Aorta (tissue), 5 donors: ENCODE measurements at places on chromosomes 11 and 22.

DNA sequence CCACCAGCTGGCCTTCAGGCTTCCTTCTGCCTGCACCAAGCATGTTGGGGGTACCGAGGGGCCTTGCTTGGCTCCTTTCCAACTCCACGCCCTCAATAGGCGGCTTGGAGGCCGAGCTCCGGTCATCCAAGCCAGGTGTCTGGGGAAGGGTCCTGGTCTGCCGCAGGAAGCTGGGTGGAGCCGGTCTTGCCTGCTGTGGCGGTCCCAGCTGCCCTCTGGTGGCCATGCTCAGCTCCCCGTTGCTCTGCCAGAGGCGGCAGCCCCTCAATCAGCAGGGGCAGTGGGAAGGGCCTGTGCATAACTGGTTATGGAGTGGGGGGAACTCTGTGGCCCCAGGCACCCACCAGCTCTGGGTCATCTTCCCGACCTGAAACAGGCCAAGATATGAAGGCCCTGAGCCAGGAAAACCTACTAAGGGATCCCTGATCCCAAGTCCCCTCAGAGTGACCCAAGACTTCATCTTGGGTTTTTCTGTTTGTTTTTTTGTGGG, 3.2 kb downstream of the ARVCF start:
- DNase-seq: peak; percentile 84

DNA sequence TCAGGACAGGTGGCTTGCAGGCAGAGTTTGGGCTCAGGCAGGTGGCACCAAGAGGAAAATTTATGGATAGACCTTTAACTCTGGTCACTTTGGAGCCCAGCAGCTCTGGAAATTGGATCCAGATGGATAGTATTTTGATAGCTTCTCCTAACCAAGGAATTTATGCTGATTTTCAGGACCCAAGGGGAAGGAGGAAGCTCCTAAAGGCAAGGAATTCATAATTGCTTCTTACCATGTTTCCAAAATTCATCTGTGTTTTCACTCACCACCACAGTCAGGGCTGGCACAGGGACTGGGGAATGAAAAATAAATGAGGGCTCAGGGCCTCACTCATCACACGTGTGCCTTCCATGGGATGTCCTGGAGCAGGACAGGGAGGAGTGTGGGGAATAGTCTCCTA, 317.8 kb downstream of the ST3GAL4 start:
- DNase-seq: no peak

DNA sequence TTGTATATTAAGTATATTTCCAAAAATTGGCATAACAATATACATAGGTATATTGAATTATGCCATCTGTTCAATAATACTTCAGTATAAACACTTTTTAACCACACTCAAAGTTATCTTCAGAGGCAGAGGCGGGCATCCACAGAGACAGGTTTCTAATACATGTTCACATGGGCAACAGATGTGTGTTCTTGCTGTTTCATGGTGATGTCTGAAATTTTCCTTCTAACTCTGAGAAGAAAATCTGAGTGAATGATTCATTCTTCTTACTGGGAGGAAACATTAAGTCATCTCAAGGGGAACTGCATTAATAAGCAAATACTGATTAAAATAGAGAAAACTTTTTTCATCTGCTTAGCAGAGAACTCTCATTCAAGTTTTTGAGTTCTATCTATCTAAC, 1074.5 kb downstream of the LRRC4C start:
- no peak for DNase-seq

GRCh38 chr11:112612250-112612849, 348.9 kb upstream of the NCAM1 start:
- no peak for DNase-seq

GRCh38 chr22:21741790-21742189, 6.2 kb upstream of the YPEL1 start:
- DNase-seq: no peak

- DNase-seq: no peak
Measured at GRCh38 chr22:41696703-41697102, 2.6 kb upstream of the MEI1 start.

DNA sequence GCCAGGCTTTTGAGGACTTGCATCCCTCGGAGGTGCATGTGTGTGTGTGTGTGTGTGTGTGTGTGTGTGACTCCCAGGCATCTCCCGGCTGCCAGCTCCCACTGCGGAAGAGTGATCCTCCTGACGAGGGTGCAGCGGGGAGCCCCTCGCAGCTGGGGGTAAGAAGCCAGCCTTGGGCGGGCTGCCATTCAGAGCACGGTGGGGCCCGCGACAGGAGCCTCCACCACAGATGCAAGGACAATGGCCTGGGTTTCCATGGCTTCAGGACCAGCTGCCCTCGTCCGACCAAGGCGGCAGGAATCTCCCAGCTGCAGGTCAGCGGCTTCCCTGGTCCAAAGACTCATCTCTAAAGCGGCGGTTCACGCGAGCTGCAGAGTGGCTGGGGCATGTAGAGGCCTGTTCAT, 908.5 kb downstream of the BRD1 start:
- DNase-seq: peak; percentile 49

GRCh38 chr11:69406060-69406459, 75.4 kb upstream of the LINC01488 start:
- DNase-seq: no peak

DNA sequence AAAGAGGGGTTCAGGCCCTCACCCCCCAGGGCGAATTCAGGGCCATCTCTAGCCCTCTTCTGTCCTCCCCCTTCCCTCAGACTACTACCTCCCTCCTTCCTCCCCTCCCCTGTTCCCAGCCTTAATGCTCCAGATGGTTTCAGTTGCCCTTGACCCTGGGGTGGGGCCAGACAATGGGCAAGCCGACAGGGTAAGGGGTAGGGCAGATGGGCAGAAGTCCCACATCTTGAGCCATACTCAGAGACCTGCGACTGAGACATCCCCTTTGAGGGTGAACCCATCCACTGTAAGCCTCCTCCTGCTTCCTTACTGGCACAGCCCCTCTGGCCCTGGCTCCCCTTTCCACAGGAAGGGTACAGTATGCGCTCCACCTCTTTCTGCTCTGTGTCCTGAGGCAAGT, 1.9 kb downstream of the RHBDD3 start:
- no peak for DNase-seq

- DNase-seq: peak; percentile 71
Measured at GRCh38 chr11:61963282-61964057, 4.0 kb downstream of the FTH1 start.

DNA sequence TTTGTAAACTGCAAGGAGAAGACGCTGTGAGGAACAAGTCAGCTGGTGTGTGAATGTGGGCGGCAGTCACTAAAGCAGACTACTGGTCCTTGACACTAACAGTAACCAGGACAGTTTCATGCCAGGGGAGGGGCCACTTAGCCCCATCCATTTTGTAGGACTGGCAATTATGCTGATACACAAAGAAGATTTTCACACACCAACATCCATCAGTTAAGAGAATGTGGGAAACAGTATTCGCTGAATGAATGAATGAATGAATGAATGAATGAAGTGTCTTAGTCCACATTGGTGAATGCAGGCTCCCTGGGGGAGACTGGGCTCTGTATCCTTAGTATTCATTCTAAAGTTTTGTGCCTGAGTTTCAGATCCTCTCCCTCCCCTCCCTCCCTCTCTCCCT, 590.4 kb downstream of the BRD1 start:
- DNase-seq: no peak

GRCh38 chr22:48867891-48868290, 959.8 kb downstream of the BRD1 start:
- DNase-seq: no peak

- no peak for DNase-seq
Measured at GRCh38 chr22:42363892-42364291, 68.3 kb downstream of the NFAM1 start.

DNA sequence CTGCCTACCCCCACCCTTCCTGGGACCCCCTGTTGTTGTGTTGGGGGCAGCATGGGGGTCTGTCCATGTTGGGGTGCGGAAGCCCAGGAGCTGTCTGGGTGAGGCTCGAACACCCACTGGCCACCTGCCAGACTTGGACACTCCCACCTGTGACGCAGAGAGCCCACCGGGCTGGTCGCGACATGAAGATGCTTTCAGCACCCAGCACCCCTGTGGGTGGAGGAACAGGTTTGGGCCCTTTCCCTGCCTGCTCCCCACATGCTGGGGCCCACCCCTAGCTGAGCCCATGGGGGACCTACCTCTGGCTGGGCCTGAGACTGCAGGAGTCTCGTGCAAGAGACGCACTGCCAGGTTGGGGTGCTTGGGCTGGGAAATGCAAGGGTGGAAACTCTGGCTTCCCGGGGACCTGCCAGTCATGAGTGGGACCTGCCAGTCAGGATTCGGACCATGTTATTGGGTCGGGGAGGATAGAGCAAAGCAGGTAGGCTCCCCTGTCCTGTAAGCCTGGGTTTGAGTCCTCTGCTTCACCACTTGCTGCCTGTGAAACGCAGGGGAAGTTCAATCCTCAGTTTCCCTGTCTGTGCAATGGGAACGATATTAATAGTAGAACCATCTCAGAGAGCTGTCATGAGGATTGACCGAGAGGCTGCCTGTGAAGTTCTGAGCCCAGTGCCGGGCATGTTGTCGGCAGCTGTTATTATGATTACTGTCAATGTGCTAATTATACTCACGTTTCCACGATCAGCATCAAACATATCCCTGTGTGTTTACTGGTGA, 24.1 kb downstream of the KIAA1671 start:
- DNase-seq: no peak

DNA sequence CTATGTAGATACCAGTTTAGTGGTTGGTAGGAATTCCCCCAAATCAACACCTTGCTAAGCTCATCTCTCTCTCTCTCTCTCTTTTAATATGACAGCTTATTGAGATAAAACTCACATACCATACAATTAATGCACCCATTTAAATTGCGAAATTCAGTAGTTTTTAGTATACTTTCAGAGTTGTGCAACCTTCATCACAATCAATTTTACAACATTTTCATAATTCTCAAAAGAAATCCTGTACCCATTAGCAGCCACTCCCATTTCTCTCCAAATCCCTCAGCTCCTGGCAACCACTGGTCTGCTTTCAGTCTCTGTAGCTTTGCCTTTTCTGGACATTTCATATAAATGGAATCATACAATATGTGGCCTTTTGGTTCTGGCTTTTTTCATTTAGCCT, 13.3 kb downstream of the NNMT start:
- DNase-seq: no peak

GRCh38 chr11:57407010-57407920, 16.8 kb upstream of the PRG2 start:
- DNase-seq: no peak

DNA sequence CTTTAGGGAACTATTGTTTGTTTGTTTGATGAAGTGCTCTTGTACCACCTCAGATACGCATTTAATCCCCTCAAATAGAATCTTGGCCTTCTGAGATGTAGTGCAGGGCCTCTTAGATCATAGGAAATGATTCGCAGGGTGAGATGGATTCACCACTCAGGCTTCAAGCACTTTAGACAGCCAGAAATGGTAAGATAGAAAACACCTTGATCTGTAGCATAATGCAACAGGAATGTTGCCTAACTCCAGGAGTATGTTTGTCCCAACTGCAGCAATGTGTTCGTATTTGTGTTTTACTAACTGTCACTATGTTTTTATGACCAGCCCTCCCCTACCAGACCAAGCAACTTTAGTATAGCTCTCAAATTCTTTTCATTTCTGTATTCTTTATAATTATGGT, 761.2 kb downstream of the NELL1 start:
- no peak for DNase-seq

- DNase-seq: no peak
Measured at GRCh38 chr22:17576470-17576869, 13.2 kb downstream of the SLC25A18 start.

GRCh38 chr22:39935612-39936011, 24.6 kb upstream of the TMA7B start:
- DNase-seq: no peak

DNA sequence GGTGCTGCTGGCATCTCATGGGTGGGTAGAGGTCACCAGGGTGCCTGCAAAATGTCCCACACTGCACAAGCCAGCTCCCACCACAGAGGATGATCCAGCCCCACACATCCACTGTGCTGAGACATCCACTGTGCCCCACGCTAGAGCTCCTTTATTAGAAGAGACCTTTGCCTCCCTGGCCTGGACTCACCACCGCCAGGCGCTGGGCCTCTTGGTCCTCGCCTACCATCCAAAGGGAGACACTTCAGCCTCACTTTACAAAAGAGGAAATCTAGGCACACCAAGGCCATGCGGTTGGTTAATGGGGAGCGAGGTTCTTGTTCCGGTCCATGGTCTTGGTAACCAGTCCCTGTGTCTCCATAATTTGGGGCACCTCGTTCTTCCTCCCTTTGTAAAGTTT, 3.4 kb upstream of the ANO1 start:
- no peak for DNase-seq

DNA sequence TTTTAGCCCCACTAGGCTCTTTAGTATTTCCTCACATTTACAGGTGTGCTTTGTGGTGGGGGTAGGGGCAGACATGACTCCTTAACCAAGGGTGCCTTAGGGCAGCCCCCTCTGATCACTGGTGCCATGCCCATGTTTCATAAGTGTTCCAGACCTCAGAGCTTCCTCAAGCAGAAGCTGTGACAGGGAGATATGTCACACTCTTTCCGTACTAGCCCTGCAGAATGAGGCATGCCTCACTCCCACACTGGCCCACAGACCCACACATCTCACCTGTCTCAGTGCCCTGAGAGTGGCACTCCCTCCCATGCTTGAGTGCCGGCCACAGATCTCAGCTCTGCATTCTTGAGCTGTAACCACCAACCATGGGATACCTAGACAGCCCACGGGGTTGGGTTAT, 22.9 kb upstream of the OR56B4 start:
- DNase-seq: no peak

GRCh38 chr11:126347751-126348668, 7.5 kb upstream of the ST3GAL4 start:
- no peak for DNase-seq

DNA sequence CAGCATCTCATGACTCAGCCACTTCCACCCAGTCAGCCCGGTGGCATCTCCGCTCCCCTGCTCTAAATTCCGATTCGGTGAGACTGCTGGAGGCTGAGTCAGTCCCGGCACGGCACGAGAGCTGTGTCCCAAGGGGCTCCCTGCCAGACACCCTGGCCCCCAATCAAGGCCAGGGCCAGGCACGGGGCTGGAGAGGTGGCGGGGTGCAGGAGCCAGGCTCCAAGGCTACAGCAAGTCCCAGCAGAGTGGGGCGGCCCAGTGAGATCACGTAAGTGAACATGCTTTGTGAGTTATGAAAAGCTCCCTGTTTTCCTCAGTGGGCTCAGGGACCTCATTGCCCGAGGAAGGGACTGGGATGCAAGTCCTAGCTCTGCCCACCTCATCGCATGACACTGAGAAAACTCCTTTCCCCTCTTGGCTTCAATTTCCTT, 3.0 kb downstream of the C11orf68 start:
- DNase-seq: peak; percentile 94

- DNase-seq: peak; percentile 70
Measured at GRCh38 chr22:38706101-38706900, 557 bp downstream of the GTPBP1 start.

- DNase-seq: no peak
Measured at GRCh38 chr11:36060926-36061325, 117.1 kb downstream of the LDLRAD3 start.
